ENCODE measurements at places on chromosomes 13 and 19. TPM values are rescaled to one million over a fixed set of nuclear protein-coding genes. Genes with fewer than 3 reads are reported as not detected.
A peak's percentile ranks its signal among the peaks of the same experiment; 100 is the strongest.

The KIRREL2 gene
- total RNA-seq = 0.12 TPM

The SHD gene
- not detected for total RNA-seq

The NAPSA gene
- total RNA-seq = 0.49 TPM

DNA sequence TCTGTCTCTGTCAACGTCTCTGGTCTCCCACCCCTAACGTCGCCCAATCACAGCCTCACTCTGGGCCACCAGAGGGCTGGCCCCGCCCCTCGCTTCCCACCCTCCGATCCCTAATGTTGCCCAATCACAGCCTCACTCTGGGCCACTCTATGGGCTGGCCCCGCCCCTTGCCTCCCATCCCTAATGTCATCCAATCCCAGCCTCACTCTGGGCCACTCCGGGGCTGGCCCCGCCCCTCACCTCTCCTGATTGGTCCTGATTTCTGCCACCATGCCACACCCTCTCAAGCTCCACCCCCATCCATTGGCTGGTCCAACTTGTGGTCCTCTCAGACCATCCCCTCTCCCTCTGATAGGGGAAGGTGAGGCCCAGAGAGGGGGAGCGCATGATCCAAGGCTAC lies 24.9 kb downstream of the CELF5 start:
- DNase-seq = no peak

- DNase-seq = no peak
These were observed 1585.4 kb downstream of the EFNB2 start for GRCh38 chr13:104949840-104950740.

DNA sequence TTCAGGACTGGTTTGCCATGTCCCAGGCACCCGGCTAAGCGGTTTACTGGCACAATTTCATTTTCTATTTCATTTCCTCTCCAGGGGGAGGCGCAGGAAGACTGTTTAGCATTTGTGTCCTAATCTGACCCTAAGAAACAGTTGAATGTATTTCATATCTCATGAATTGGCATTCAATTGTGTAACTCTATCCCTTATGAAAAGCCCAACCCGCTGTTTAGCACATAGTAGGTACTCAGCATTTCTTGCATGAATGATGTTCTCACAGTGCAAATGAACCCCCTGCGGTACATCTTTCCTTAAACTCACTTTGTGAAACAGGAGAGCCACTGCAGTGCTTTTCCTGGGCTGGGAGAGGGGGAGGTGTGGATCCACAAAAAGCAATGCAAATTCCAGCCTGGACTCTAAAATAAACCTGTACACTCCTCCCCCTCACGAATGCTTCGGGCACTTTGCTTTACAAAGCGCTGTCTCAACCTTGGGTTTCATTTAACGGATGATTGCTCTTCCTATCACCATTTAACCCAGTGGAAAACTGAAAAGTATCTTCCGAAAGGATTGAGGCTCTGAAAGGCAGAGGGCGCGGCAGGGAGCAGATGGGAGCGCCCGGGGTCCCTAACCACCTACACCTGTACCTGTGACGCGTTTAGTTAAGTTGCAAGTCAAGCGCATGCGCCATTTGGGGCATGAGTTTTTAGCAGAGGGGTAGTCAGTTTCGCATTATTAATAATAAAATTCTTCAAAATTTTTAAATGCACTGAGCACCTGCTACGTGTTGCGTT lies 1.2 kb upstream of the EEF2 start:
- peak; percentile 77 for DNase-seq

All from NCI-H460 (cell line).